Fibroblast of villous mesenchyme (primary cell): ENCODE measurements at places on chromosomes 5 and 9. TPM values are rescaled to one million over a fixed set of nuclear protein-coding genes. Genes with fewer than 3 reads are reported as not detected.

The BICD2 gene
- 37.4 and 40.6 TPM in 2 replicates for total RNA-seq

The CARD9 gene
- total RNA-seq = 14.7 and 20.0 TPM in 2 replicates

The FAT2 gene
- under 0.01 TPM in 1 of 2 replicates, not detected in the other for total RNA-seq

The UGT3A2 gene
- not detected in 2 replicates for total RNA-seq

The ROPN1L gene
- 0.32 and 0.43 TPM in 2 replicates for total RNA-seq

The CBY3 gene
- 0.32 TPM in 1 of 2 replicates, not detected in the other for total RNA-seq

The TCF7 gene
- total RNA-seq = under 0.01 and 0.97 TPM in 2 replicates

The PCA3 gene
- under 0.01 TPM in 1 of 2 replicates, not detected in the other for total RNA-seq

The AMBP gene
- not detected in 2 replicates for total RNA-seq

The ADRB2 gene
- total RNA-seq = 0.32 and 1.7 TPM in 2 replicates

The CDC20B gene
- not detected in 2 replicates for total RNA-seq

The TMEM215 gene
- total RNA-seq = not detected in 2 replicates

The SLC46A2 gene
- not detected in 2 replicates for total RNA-seq

The SLC6A19 gene
- not detected in 2 replicates for total RNA-seq

The WDR38 gene
- total RNA-seq = not detected in 2 replicates

The PCDHB4 gene
- under 0.01 TPM in 2 replicates for total RNA-seq
